ENCODE measurements at places on chromosomes 16 and 17.

- DNase-seq: peak; percentile 46
These were observed 108.5 kb upstream of the CCL2 start for GRCh38 chr17:34146440-34147043.

GRCh38 chr16:8982816-8983215 is 19.1 kb upstream of the USP7 start:
- no peak for DNase-seq

GRCh38 chr17:77546772-77547241 is 406.0 kb downstream of the SEC14L1 start:
- DNase-seq: peak; percentile 47

DNA sequence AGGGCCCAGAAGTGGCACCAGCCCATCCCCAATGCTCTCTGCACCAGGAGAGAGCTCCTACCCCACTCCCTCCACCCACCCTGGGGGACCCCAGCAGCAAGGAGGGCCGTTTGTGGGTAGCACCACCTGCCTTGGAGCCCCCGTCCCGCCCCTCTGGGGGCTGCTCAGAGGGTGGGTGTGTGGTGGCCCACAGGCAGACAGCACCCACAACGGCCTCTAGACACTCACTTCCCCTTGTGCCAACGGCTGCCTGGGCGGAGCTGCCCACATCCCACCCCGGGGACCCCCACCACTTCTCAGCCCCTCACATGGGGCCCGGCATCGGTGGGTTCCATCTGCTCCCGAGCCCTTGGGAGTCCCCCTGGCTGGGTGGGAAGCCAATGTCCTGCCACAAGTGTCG is 33.3 kb downstream of the BAHCC1 start:
- peak; percentile 91 for DNase-seq

DNA sequence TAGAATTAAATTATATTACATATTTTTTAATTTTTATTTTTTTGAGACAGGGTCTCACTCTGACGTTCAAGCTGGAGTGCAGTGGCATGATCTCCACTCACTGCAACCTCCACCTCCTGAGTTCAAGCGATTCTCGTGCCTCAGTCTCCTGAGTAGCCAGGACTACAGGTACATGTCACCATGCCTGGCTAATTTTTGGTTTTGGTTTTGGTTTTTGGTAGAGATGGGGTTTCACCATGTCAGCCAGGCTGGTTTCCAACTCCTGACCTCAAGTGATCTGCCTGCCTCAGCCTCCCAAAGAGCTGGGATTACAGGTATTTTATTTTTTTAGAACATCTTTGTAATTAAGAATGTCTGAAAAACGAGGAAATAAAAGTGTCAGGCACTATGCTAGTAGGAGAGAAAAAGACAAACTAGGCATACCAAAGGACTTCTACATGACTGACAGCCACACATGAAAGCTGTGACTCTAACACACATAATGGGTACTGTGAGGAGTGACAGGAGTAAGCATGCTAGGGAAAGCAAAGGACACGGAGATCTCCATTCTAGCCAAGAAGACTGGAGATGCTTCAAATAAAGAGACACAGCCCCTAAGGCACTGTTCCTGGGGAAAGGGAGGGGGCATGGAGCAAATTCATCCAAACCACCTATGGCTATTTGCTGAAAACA is 7.3 kb downstream of the GNA13 start:
- DNase-seq: peak; percentile 22

DNA sequence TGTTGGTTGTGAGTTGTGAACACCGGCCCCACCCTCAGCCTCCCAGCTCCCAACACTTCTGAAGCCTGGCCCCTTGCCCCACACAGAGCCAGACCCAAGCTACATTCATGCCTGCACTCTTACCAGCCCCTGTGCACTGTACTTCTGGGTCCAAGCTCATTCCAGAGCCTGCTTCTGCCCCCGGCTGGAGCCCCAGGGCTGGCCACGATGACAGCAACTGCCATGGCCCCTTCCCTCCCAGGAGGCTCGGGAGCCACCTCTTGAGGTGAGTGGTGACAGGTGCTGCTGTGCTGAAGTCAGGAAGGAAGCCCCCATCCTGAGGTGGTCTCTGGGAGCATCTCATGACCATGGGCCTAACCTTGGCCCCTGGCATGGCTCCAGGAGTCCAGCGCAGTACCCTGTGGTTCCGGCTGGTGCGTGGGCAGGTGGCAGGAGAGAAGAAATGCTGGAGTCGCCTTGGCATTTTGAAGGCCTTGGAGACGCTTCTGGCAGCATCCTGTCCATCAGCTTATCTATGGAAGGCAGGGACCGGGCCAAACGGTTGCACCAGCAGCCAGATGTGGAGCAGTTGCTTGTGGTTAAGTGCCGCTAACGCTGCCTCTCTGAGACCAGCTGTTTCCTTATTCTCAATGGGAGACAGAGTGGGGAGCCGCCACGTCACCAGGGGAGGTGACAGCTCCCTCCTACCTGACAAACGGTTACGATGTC is 3.9 kb upstream of the CDT1 start:
- DNase-seq: peak; percentile 100

GRCh38 chr17:77854759-77855745 is 103.5 kb upstream of the TNRC6C start:
- DNase-seq: no peak

DNA sequence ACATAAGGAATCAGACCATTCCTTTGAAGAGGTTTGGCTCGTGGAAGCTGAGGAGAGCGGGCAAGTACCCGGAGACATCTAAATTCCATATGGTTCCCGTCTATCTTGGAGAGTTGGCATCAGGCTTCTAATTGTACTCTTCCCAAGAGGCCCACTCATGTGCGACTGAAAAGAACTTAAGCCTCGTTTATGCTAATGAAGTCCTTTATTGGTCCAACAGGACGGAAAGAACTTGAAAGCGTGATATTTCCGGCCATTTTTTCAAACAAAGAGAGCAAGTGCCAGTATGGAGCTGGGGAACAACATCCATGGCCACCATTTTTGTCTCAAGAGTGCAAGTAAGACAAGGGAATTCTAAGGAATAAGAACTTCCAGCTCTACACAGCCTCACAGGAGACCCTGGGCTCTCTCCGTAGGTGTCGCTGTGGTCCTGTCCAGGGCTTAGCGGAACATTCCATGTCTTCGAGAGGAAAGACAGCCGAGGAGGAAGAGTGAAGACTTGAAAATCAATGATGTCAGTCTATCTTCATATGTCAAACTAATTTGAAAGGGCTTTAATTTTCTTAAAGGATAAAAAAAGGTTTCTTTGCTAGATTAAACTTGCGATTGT is 566.0 kb upstream of the PSMD7 start:
- no peak for DNase-seq

GRCh38 chr17:77329741-77330531 is 189.2 kb downstream of the SEC14L1 start:
- no peak for DNase-seq

Data from common myeloid progenitor, CD34-positive (primary cell).